Ascending aorta (tissue), 2 donors: ENCODE measurements at places on chromosomes 12 and 14.

DNA sequence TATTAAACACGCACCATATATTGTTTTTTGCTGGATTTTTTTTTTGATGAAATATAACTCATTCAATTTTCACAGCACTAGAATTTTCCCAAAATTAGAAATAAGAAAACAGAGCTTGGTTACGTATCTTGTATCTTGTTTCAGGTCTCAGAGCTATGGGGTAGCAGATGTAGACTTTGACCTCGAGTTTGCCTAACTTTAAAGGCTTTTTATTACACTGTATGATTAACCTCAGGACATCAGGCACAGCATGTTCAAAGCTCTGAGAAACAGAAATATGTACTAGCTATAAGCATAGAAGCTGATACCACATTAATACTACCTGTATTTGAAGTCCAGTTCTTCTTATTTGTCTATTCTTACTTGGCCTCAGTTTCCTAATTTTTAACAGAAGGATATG, 171.9 kb upstream of the KITLG start:
- DNase-seq, result no peak

DNA sequence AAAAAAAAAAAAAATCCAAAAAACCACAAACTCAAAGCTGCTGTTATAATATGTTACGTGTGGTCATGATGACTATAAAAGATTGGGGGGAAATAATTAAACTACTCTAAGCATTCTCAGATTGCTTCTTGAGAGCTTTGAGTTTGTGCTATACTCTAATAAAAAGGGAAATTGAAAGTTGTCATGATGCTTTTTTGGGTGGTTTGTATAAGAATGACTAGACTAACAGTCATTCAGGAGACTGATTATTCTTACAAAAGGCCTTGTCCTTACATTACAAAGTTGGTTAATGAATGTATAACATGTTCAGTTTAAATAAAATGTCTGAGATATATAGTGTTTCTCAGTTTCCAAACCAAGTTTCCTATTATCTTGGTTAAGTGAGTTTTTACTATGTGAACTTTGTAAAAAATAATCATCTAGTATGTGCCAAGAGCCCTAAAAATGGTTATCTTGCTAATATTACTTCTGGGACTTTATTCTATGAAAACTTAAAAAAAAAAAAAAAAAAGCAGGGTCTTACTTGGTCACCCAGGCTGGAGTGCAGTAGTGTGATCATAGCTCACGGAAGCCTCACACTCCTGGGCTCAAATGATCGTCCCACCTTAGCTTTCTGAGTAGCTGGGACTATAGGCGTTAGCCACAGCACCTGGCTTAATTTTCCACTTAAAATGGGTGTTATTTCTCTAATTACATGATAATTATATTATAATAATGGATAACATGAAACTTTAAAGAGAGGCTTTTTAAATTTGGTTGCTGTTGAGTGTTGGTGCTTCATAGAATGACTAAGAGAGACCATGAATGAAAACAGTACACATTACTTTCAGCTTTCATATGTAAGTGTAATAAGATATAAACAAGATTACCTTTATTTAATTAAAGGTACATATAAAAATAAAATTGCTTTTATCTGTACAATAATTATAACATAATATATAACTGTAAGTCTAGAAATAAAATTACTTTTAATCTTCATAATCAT, 459.6 kb upstream of the RGS6 start:
- no peak for DNase-seq

DNA sequence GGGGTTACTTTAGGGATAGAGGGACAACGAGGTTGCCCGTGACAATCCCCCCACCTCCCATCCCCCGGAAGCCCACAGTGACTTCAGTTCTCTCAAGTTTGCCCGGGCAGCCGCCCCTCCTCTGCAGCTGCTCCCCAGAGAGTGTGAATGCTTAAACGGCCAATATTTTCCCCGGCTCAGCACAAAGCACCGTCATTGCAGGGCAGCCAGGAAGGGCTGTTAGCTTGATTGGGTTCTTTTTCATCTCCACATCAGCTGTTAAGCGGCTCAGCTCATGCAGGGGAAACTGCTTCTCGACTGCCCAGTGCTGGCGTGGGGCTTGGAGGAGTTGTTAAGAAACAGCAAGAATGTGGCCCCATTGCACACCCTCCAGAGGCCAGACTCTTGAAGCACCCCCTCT, 120.5 kb upstream of the NCOR2 start:
- DNase-seq, result peak; percentile 79

- DNase-seq, result peak; percentile 92
Measured at GRCh38 chr12:59597385-59597781, 1.6 kb downstream of the SLC16A7 start.

- peak; percentile 78 for DNase-seq
Measured at GRCh38 chr12:12819752-12820311, 6.7 kb downstream of the DDX47 start.

- DNase-seq, result no peak
Measured at GRCh38 chr12:122726080-122726558, 4.5 kb downstream of the HCAR1 start.

GRCh38 chr12:32661706-32662105, 17.4 kb upstream of the DNM1L start:
- DNase-seq, result no peak

GRCh38 chr14:91303091-91303923, 58.8 kb upstream of the GPR68 start:
- DNase-seq, result no peak

DNA sequence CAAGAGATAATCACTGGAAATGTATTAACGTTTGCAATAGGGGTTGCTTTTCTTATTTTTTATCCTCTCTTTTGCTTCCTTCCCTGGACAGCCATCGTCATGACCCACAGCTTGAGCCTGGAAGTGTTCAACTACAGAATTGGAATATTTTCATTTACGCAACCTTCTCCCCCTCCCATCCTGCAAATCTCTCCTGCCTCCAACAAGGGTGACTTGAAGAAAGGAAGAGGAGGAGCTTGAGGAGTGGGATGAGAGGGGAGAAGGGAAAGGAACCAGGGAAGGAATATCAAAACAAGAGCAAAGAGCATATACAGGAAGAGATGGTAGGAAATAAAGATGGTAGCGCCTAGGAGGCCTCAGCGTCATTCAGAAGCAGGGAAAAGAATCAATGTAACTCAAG, 1.6 kb upstream of the MANSC4 start:
- DNase-seq, result no peak
